Skeletal muscle tissue (tissue), 5 donors: ENCODE measurements at places on chromosomes 1 and 21. TPM values are rescaled to one million over a fixed set of nuclear protein-coding genes. Genes with fewer than 3 reads are reported as not detected.

TNFAIP8L2 gene
- total RNA-seq: 4.2 TPM

NR5A2 gene
- 4.2 TPM for total RNA-seq

ARHGEF16 gene
- total RNA-seq: 0.52 TPM

SYT2 gene
- under 0.01 TPM for total RNA-seq

PGLYRP4 gene
- total RNA-seq: not detected
